ENCODE measurements at places on chromosomes 16 and 17. TPM values are rescaled to one million over a fixed set of nuclear protein-coding genes. Genes with fewer than 3 reads are reported as not detected.

The TRIM72 gene
- under 0.01 TPM for total RNA-seq

The CDK3 gene
- total RNA-seq, result 3.2 TPM

The TOM1L1 gene
- 18.0 TPM for total RNA-seq

The NSF gene
- total RNA-seq, result 64.9 TPM

The ZNF75A gene
- 21.1 TPM for total RNA-seq

The LPO gene
- total RNA-seq, result not detected

The CLEC19A gene
- total RNA-seq, result not detected

The SPEM1 gene
- not detected for total RNA-seq

The CACNG1 gene
- total RNA-seq, result not detected

The MEIOC gene
- total RNA-seq, result 0.22 TPM

The ATXN1L gene
- total RNA-seq, result 9.1 TPM

The KIAA0513 gene
- total RNA-seq, result 18.5 TPM

The FOXC2 gene
- 1.2 TPM for total RNA-seq

Measured in uterine smooth muscle cell (primary cell).